GM20000 (cell line): ENCODE measurements at places on chromosomes 6 and 20.

GRCh38 chr20:43583982-43584432, 6.7 kb upstream of the IFT52 start:
- DNase-seq = no peak

DNA sequence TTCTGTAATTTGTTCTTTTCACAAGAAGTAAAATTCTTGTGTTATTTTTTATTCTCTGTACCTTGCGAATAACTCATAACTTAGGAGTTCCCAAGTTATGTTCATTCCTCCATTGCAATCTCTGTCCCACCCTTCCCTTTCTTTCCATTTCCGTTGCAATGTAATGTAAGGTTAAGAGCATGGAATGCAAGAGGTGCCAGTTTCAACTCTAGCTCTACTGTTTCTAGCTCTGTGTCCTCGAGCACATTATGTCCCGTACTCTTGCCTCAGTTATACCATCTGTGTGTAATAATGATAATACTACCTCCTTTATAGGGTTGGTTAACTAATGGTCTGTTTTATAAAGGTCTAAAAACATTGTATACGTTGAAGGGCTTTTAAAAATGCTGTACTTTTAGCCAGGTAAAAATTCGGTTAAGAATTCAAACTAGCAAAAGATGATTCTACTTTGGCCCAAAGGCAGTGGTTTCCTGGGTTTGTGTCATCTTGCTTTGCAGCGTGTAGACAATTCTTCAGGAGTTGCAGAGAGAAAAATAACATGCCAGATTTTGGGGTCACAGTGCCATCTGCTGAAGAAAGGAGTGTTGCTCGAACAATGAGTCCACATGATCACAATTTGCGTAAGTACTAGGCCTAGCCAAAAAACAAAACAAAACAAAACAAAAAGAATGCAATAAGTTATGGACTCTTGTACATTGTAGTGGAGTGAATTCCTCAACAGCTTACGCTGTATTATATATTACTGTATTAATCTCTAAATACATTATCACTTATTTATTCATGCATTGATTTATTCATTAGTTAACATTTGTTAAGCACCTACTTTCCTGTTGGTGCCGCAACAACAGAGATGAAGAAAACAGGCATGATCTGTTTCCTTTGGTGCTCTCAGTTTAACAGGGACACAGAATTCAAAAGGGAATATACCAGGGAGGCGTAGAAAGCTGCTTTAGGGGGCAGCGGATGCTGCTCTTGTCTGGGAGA, 10.0 kb upstream of the PFDN4 start:
- DNase-seq = no peak

DNA sequence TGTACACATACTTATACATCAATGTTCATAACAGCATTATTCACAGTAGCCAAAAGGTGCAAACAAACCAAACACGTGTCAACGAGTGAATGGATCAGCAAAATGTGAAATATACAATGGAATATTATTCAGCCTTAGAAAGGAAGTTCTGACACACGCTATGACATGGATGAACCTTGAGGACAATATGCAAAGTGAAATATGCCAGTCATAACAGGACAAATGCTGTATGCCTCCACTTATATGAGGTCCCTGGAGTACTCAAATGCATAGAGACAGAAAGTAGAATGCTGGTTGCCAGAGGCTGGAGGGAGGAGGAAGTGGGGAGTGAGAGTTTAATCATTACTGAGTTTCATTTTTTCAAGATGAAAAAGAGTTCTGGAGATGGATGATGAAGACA, 37.8 kb upstream of the IGF2R start:
- DNase-seq = peak; percentile 29

- DNase-seq = no peak
Observed at GRCh38 chr6:163915131-163915530, 500.6 kb downstream of the QKI start.

DNA sequence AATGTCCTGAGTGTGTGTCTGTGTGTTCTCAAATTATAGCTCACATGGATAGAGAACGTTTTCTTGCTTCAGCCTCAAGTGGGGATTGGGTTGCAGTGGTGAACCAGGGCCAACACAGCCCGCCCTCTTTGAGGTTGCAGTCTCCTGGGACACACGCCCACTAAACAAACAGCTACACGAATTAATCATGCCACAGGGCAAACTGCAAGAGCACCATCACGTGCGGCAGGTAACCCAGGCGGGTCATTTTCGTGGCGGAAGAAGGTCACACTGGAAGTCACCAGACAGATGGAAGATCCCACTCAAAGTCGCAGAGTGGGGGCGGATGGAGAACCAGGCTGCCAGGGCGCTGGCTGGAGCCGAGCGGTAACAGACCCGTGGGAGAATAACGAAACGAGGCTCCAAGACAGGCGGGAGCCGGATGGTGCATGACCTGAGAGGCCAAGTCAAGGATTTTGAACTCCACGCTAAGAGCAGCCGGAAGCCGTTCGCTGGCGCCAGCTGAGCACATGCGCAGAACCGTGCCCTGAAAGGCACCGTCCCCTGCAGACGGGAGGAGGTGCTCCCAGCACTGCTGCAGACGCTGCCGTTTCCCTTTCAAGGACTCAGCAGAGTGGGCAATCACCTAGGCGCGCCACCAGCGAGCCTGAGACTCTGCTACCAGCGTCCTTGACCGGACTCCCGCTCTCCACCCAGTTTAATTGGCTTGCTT, 10.7 kb downstream of the DLL1 start:
- DNase-seq = peak; percentile 74

DNA sequence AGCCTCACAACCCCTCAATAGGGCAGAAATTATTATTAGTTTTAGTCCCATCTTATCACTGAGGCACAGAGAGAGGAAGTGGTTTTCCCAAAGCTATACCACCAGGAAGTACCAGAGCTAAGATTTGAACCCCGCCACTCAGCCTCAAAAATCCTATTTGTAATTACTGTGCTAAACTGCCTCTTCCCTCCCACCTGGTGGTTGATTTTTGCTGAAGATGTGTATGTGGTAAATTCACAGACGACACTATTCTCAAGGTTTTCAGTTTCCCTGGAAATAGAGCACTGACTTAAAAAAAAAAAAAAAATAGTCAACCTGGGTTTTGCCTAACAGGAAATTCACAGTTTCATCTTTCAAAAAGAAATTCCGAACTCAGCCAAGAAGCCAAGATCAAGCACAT, 57.9 kb downstream of the TSHZ2 start:
- DNase-seq = no peak

DNA sequence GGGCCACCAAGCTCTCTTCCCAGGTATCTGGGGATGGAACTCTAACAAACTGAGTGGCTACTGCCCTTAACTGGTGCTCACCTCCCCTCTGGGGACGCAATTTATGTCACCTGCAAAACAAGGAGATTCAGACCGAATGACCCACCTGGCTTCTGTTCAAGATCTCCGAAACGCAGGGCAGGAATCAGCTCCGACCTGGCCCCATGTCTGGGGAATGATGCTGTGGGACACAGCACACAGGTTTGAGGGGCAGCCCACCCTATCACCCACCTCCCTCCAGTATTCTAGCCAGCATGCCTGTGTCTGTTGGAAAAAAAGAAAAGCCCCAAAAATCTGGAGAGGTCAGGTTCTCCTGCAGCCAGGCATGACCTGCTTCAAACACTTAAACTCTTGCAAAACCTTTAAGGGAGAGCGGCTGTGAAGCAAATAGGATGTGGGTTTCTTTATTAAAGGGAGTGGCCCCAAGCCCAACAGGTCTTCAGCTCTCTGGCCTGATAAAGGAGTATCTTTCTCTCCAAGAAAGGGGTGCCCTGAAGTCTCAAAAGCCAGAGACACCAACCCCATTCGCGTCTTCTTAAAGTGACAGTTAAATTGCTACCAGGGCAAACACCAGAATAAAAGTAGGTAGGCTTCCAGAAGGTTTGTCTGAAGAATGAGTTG, 6.4 kb downstream of the PREX1 start:
- peak; percentile 43 for DNase-seq

- no peak for DNase-seq
Observed at GRCh38 chr6:35730745-35731413, 6.0 kb upstream of the ARMC12 start.

DNA sequence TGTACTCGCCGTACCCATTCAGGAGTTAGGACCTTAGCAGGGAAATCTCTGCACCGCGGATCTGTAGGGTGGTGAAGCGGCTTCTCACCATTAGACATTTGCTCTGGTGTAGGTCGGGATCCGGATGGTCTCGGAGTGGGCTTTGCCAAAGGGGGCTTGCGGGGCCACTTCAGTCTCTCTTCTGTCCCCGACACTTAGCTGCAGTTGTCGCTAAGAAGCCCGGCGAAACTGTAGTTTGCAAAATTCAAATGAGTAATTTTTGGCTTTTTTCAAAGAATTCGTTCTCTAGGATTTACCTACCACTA, 433 bp downstream of the QRSL1 start:
- DNase-seq = peak; percentile 29

DNA sequence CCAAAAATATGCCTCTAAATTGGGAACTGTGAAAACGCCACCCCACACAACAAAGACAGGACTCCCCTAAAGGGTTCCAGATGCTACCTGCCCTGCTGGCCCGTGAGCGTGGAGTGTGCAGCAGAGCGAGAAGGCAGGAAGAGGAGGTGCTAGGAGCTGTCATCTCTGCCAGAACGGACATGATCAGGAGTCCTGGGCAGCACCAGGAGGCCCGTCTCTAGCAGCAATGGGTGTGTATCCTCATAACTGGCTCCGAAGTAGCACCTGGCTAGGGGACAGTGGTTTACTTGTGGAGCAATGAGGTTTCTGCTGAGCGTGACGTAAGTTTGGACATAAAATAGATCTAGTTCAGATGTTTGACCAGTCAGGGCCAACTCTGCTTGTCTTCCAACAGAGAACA, 226.0 kb downstream of the CDH4 start:
- no peak for DNase-seq

DNA sequence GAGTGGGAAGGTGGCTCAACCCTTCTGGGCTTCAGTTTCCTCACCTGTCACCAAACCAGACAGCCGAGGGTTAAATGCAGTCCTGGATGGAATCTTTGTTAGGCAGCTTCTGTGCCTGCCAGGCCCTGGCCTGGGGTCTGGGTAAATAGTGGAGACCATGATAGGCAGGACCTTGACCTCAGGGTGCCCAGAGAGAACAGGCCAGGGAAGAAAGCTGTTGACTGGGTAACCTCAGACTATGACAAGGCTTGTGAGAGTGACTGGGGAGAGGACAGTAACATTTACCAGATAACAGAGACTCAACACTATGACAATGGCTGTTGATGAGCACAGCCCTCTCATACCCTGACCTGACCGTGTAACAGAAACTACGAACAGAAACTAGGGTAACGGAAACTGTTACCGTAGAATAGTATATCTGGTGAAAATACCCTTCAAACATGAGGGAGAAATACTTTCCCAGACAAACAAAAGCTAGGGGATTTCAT, 218.3 kb downstream of the PREX1 start:
- DNase-seq = peak; percentile 81

- peak; percentile 73 for DNase-seq
Observed at GRCh38 chr20:38094373-38094891, 60.9 kb downstream of the RPRD1B start.

DNA sequence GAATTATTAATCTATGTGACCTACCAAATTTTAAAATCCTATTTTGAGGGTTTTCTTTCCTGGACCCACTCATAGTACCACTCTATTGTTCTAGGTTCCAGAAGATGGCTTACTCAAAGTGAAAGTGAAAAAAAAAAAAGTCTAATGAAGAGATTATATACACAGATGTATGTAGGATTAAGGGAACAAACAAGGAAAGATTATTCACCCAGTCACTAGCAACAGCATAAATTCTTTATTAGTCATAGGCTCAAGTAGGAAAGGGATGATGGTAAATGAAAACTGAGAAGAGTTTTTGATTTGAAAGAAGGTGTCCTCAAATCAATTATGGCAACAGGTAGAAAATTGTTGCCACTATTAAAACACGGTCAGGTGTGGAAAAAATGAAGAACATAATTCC, 923.7 kb downstream of the TBC1D32 start:
- DNase-seq = no peak

- no peak for DNase-seq
Observed at GRCh38 chr20:32338665-32339064, 19.5 kb upstream of the ASXL1 start.

GRCh38 chr6:52712136-52712535, 41.2 kb downstream of the TMEM14A start:
- DNase-seq = no peak

- no peak for DNase-seq
Observed at GRCh38 chr6:136161950-136162349, 88.2 kb downstream of the MTFR2 start.

- DNase-seq = no peak
Observed at GRCh38 chr6:4891141-4891540, 112.7 kb downstream of the RPP40 start.

- DNase-seq = no peak
Observed at GRCh38 chr20:41463567-41463966, 96.9 kb upstream of the EMILIN3 start.

GRCh38 chr20:53926428-53927028, 143.9 kb downstream of the BCAS1 start:
- peak; percentile 46 for DNase-seq

- DNase-seq = no peak
Observed at GRCh38 chr6:168524571-168525001, 83.6 kb downstream of the SMOC2 start.

GRCh38 chr6:157787080-157787479, 36.0 kb upstream of the SNX9 start:
- DNase-seq = no peak

GRCh38 chr6:74041420-74041819, 345.4 kb downstream of the CD109 start:
- DNase-seq = no peak

- DNase-seq = no peak
Observed at GRCh38 chr6:148934961-148935360, 188.1 kb downstream of the UST start.

- no peak for DNase-seq
Observed at GRCh38 chr6:38262609-38263008, 377.1 kb downstream of the BTBD9 start.

GRCh38 chr6:148840256-148840655, 93.4 kb downstream of the UST start:
- DNase-seq = no peak

DNA sequence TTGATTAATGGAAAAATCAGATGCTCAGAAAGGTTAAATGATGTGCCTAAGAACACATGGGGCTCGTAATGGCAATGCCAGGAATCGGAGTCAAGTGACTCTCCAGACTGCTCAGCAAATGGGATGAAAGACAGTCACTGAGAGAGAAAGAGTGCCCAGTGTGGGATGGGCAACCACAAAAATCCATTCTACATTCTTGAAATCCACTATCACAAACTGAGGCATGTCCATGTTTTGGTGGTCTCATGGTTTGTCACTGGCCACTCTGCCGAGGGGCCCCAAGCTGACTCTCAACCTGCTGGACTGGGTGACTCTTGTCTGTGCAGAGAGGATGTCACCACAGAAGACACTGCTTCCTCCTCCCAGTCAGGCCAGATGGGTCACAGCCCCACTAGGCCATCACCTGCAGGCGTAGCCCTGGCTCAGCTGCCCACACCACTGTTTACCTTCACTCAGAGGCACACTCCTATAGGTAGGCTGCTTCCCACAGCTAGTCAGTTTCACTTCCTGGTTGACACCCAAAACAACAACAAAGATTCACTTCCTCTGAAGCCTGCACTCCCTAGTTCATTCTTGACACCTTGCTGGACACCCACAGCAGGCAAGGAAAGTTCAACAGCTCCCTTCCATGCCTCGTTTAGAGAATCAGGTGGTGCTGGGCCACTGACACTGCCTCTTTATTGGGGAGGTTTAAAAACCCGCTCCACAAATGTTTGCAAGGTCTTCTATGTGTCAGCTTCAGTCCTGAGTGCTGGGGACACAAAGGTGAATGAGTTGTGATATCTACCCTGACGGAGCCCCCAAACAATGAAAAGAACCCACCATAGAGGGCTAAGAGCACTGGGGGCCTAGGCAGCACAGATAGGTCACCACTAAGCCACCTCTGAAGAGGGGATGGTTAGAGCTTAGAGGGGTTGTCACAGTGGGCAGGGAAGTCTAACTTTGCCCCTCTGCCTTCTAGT, 21.7 kb downstream of the MAP1LC3A start:
- DNase-seq = peak; percentile 38

GRCh38 chr6:32151863-32152768, at the start of gene PRRT1:
PRRT1 (minus strand) TSS chr6:32151939; CDS start chr6:32151827, 112 bp downstream.
- DNase-seq = no peak
